ENCODE measurements at places on chromosomes 5 and 9.

- DNase-seq = no peak
Measured at GRCh38 chr5:43171926-43172325, 20.1 kb upstream of the NIM1K start.

DNA sequence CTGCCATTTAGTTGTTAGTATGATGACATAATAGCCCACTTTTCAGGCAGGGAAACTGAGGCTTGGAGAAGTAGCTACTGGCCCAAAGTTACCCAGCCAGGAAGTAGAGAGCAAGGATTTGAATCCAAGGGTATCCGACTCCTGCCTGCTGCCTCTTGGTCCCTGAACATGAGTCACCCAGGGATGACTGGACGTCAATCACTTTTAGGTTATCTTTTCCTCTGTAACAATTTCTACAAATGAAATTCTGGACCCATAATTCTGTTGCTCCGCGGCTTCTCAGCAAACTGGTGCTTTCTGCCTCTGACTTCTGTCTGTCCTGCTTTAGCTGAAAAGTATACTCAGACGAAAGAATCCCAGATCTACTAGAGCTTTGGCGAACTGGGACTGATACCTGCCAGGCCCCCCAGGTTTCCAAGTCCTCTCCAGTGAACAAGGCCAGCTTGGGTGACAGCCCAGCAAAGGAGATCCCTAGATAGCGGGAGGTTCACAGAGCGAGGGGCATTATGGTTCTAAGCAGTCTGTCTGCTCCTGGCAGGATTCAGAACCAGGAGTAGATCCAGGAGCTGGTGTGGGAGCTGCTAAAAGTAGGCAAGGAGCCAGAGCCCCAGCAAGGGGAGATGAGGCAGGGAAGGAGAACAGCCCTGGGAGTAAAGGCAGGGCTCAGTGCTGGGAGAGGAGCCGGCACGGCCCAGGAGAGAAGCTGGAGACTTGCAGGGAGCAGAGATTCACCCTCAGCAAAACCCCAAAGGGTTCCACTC, 20.6 kb downstream of the OLFML2A start:
- no peak for DNase-seq

GRCh38 chr9:130741831-130742449, 48.4 kb downstream of the EXOSC2 start:
- no peak for DNase-seq

GRCh38 chr5:43561356-43561755, 4.5 kb upstream of the PAIP1 start:
- DNase-seq = no peak

GRCh38 chr5:36944607-36945225, 68.1 kb downstream of the NIPBL start:
- no peak for DNase-seq

DNA sequence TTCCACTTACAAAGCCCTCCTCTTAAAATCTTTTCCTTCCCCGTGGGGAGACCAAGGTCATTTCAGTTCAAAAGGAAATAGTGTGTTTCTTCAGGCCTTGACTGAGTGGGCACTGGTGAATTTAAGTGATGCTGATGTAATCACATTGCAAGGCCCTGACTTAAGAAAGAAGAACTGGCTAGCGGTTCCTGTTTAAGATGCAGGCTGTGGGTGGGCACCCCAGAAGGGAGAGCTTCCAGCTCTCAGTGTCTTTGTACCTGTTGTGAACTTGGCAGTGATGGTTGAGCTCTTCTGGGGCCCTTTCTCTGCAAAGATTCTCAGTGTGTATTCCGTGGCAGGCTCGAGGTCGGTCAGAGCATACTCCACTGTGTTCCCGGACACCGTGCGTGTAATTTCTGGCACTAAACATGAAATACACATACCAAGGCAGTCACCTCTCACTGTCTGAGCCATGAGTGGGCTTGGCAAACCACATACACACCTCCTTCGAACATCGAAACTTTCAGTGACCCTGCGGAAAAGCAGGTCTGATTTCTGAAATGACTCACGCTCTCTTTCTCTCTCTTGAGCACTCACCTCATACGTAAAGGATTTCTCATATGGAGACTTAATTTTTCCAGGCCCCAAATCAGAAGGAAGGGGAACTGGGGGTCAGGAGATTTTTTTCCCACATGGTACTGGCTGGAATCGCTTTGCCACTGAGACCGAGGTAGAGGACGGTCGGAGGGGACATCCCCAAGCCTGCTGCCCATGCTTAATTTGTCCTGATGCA, 81.9 kb downstream of the TNC start:
- DNase-seq = no peak

DNA sequence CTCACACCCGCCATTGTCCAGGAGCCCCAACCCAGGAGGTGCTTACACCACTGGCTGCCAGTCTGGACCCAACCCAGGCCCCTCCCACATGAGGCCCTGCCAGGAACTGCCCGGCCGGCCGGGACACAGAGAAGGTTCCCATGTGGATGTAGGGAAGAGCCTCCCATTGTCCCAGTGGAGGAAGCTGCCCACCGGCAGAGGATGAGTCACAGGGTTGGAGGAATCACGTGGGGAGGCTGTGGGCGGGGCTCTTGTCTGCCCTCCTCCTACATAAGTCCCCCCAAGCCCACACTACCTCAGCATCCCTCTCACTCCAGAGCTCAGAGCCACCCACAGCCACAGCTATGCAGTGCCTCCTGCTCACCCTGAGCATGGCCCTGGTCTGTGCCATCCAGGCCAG, 26.1 kb downstream of the PAEP start:
- no peak for DNase-seq

- no peak for DNase-seq
Measured at GRCh38 chr5:113531481-113532159, 18.1 kb downstream of the YTHDC2 start.

- no peak for DNase-seq
Measured at GRCh38 chr9:114156657-114157421, 1.5 kb downstream of the COL27A1 start.

GRCh38 chr5:8814105-8814504, 731.8 kb downstream of the SEMA5A start:
- no peak for DNase-seq

DNA sequence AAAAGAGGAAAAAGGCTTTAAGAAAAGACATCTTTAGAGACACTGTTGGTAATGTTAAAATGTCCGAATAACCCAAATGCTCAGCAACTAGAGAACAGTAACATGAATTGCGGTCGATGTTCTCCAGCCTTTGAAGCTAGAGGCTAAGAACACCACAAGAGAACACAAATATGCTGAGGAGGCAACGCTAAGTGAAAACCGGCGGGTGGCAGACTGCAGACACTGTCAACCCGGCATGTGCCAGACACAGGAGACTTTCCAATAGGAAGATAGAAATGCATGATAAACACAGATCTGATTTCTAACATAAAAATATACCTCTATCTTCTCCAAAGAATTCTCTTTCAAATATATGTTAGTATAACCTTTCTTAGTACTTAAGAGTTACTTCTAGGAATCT, 18.4 kb upstream of the DDX41 start:
- no peak for DNase-seq

GRCh38 chr9:112751056-112751795, 666 bp downstream of the SNX30 start:
- peak; percentile 4 for DNase-seq

DNA sequence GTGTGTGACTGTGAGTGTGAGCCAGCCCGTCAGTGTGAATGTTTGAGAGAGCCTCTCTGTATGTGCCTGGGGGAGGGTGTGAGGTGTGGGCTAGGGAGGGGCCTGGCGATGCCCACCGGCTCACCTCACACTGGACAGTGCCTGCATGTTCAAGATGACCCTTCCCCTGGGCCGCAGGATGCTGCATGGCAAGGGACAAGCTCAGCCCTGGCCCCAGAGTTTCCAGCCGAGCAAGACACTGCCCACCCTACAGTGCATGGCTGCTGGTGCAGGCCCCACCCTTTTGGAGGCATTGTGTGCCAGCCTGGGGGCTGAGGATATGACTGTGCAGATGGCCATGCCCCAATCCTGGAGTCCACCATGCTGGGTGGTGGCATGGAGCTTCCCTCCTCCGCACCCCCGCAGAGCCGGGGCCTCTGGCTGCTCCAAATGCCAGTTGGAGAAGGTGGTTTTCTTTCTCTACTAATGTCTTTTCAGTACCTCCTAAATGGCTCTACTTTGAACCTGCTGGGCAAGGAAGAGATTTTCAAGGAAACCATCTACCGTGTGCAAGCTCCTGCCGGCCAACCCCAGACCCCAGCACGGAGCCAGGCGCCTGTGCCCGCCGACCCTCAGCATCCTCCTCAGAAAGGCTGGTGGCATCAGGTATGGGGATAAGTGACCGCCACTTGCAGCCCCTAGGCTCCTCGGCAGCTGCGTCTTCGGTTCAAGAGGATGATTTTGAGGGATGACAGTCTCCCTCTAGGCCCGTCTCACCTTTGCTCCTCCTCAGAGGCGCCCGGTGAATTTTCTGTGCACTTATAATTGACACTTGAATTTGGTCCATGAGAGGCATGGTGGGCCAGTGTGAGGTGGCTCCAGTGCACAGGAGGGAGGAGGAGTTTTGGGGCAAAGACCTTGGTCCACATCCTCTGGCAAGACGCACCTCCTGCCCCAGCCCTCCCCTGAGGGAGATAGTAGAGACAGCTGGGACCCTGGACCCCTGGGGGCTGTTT, 27.7 kb downstream of the FGD3 start:
- DNase-seq = no peak

DNA sequence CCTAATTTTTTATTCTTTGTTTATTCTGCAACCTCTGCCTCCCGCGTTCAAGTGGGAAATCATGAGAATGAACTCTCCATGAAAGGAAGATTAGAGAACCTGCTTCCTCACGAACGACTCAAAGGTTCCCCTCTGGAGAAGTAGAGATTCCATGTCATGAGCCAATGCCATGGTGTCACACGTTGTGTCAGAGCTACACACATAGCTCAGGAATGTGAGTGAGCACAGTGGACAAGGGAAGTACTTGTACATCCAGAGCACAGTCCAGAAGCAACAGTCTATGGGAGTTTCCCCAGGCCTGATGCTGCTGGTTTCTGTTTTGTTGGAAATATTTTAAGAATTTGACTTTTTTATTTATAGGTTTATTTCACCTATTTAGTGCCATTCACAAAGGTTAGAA, 26.8 kb upstream of the PPP2CA start:
- DNase-seq = no peak

GRCh38 chr9:116055536-116055935, 98.1 kb upstream of the PAPPA start:
- no peak for DNase-seq

DNA sequence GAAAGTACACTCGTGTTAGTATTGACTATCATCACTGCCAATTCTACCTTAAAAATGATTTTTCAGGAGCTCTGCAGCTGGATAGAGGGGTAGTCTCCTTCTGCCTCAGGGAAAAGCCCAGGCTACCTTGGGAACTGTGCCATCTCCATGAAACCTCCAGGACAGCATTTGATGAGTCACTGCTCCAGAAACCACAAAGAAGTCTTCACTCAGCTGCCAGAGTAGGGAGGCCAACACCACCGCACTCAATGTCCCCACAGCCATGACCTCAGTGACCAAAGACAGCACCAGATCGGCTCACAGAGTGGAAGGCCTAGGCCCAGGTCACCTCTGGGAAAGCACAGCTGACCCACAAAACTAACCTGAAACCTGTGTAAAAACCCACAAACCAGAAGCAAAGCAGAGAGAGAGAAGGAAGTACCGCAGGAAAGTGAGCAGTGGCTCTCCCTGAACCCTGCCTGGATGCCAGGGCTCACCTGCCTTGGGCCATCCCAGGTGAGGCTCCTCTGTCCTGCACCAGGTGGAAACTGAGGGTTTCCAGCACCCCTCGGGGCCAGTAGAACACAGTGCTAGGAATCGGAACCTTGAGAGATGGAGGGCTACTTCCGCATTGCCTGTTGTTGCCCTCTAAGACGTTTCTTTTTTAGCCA, 30.0 kb downstream of the S1PR3 start:
- DNase-seq = no peak

DNA sequence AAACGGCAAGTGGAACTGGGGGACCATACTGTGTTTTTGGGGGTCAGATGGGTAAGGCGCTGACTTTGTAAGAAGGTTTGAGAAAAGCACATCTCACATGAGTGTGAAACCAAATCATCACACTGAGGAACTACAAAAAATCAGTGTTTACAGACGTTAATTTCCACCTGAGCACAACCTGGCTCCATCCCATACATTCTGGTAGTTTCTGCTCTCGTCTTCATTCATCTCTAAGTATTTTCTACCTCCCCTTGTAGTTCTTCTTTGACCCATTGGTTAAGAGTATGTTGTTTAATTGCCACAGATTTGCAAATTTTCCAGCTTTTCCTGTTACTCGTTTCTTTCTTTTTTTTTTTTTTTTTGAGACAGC, 8.9 kb upstream of the DPP7 start:
- DNase-seq = no peak

DNA sequence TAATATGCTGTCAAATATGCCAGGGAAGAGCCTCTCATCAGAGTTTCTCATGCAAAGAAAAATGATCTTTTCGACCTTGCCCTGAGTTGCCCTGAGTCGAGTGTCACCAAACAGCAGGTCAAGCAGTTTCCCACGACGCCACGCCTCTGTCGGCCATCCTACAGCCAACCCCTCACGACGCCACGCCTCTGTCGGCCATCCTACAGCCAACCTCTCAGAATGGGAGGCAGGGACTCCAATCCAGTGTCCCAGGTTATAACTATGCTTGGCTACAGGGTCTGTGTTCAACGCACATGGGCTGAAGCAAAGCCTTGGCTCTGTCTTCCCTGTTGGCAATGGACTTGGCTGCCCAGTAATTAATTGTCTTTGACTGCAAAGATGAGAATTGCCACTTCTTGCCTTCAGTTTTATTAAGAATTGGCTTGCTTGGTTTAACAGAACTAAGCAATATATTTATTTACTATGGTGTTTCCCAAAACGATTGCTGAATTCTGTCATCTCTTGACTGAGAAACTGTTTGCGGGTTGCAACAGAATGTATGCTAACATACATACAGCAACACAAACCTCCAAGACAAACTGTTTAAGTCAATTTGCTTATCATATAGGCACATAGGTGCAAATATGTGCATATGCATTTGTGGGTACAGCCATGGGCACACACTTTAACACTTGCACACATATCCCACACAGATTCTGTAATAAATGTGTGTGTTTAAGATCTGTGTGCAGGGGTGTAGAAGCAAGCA, 352.9 kb downstream of the GLIS3 start:
- DNase-seq = no peak

- DNase-seq = no peak
Measured at GRCh38 chr9:136804509-136805206, 3.1 kb upstream of the RABL6 start.

DNA sequence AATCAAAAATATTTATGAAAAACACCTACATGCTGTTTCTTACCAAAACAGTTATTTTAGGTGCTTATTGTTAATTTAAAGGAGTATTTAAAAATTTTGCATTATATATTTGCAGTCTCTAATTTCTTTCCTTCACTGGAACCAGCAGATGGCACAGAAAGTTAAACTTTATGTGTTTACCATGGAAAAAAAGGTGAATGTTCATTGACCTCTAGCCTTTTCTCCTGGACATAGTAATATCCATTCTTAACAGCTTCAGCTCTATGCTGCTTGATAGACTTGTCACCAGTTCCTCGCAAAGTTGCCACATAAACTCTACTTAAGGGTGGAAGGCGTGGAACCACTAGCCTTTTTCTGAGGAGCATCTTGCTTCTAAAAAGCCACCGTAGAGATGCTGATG, 38.7 kb upstream of the NUDT12 start:
- DNase-seq = no peak

GRCh38 chr9:7963026-7963425, 163.4 kb upstream of the DMAC1 start:
- DNase-seq = no peak

Measured in stimulated activated CD4-positive, alpha-beta T cell treated with anti-CD3 and anti-CD28 coated beads, Interleukin-15, amount 100 ng/mL, for 1 hour (primary cell).